Cardiac muscle cell (in vitro differentiated cells and primary cell): ENCODE measurements at places on chromosomes 6 and 20. TPM values are rescaled to one million over a fixed set of nuclear protein-coding genes. Genes with fewer than 3 reads are reported as not detected.

DNA sequence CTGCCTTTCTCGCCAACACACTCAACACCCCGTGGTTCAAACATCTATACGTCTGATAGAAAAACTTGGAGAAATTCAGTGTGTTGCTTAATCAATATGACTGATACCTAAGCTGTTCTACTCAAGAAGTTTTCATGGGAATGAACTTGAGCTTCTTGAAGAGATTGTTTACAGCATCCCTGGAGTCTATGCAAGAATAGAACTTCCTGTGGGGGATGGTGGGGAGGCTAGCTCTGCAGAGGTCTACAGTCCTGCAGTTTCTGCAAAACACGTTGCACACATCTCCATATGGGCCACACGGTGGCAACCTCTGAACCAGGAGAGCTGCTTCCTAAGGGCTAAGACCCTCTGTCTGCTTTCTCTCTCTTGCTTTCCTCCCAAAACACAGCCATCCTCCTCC, 32.7 kb upstream of the FANCE start:
- no peak overlapping the region for H3K27ac ChIP-seq
- H3K4me3 ChIP-seq, result no peak overlapping the region
- DNase-seq, result peak; percentile 74
- H3K36me3 ChIP-seq, result peaks cover 4% of the 10 kb centered on the region

- no peak for DNase-seq
- no peaks in the 10 kb centered on the region for H3K4me1 ChIP-seq
- no peak overlapping the region for H3K27ac ChIP-seq
- no peaks in the 10 kb centered on the region for H3K27me3 ChIP-seq
- H3K4me3 ChIP-seq, result no peak overlapping the region
Observed at GRCh38 chr6:129717277-129717676, 7.3 kb upstream of the ARHGAP18 start.

TJAP1 gene
- 23.1 and 25.8 TPM in 2 replicates for polyA plus RNA-seq

EPPIN gene
- not detected in 2 replicates for polyA plus RNA-seq

MUC21 gene
- polyA plus RNA-seq, result not detected in 2 replicates

ZNF831 gene
- not detected in 2 replicates for polyA plus RNA-seq
